ENCODE measurements at places on chromosomes 5 and 9. TPM values are rescaled to one million over a fixed set of nuclear protein-coding genes. Genes with fewer than 3 reads are reported as not detected.
A peak's percentile ranks its signal among the peaks of the same experiment; 100 is the strongest.

Gene LAMC3
- 0.53 TPM for total RNA-seq

Gene ZNF608
- 13.7 TPM for total RNA-seq

Gene PCDHA12
- total RNA-seq: not detected

Gene ARRDC3
- 64.8 TPM for total RNA-seq

- H3K4me3 ChIP-seq: no peak overlapping the region
- H3K36me3 ChIP-seq: no peaks in the 10 kb centered on the region
- no peak for DNase-seq
- H3K27ac ChIP-seq: no peak overlapping the region
- no peaks in the 10 kb centered on the region for H3K27me3 ChIP-seq
- no peaks in the 10 kb centered on the region for H3K4me1 ChIP-seq
Measured at GRCh38 chr9:114869845-114870244, 60.5 kb downstream of the TNFSF8 start.

GRCh38 chr5:89199306-89199705 lies 316.3 kb upstream of the MEF2C start:
- H3K4me1 ChIP-seq: no peaks in the 10 kb centered on the region
- no peak overlapping the region for H3K4me3 ChIP-seq
- H3K27me3 ChIP-seq: no peaks in the 10 kb centered on the region
- H3K36me3 ChIP-seq: no peaks in the 10 kb centered on the region
- no peak overlapping the region for H3K27ac ChIP-seq

DNA sequence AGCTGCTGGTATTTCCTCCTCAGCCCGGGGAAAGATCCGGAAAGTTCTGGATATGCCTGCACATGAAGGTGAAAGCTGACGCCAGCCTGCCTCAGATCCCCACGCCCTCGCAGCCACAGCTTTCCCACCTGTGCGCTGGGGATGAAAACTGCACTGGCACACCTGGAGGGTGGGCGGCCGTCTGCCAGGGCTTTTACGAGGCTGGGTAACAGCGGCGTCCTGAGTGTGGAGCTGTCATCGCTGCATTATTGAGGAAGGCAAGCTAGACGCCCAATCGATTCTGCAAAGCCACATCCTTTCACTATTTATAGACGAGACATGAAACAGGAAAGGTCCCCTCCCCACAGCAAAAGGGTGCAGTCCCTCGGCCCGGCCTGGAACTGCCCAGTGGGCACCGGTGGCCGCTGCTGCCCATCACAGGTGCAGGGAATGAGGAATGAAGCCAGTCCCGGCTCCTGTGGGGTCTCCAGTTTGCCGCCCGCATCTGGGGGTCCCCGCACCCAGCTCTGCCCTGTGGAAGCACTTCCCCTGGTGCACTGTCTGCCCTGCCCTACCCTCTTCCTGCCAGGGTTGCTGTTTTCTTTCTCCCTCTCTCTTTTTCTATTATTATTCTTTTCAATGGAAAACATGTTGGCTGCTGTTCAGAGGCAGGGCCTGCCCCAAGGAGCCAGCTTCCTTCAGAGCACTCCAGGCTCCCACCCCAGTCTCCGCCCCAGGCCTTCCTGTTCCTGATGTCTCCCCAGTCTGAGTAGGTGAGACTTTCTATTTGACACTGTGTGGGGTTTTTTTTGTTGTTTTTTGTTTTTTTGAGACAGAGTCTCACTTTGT lies 7.0 kb downstream of the NOTCH1 start:
- H3K4me3 ChIP-seq: peak overlapping the region; percentile 13
- H3K27ac ChIP-seq: peak overlapping the region; percentile 85
- no peaks in the 10 kb centered on the region for H3K36me3 ChIP-seq
- DNase-seq: no peak

DNA sequence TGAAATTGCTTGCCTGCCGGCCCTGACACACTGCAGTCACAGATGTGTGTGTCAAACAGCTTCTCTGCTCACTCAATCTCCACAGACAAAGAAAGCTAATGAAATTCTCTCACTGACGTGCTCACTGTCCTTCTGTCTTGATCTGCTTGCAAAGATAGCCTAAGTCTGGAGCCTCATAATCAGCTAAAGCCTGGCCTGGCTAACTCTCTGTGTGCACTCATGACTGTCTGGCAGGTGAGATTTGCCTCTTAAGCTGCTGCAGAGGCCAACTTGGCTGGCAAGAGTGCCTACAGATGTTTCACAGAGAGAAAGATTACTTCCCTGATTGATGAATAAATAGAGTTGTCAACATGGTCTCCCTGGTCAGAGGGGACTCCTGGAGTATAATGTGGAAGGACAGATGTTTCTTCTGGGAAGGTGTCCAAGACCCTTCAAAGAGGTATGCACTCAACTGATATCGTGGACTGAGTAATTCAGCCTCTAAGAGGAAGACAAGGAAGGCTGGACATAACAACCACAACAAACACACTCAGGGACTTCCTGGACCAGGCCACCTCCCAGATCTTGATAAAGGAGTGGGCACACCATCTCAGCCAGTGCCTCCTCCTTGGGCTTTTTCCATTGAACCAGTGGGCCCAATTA lies 362.0 kb downstream of the SPOCK1 start:
- no peaks in the 10 kb centered on the region for H3K36me3 ChIP-seq
- no peak overlapping the region for H3K4me3 ChIP-seq
- H3K27ac ChIP-seq: no peak overlapping the region
- DNase-seq: no peak
- no peaks in the 10 kb centered on the region for H3K4me1 ChIP-seq

- H3K36me3 ChIP-seq: no peaks in the 10 kb centered on the region
- H3K4me1 ChIP-seq: peaks cover 22% of the 10 kb centered on the region
- DNase-seq: no peak
- no peaks in the 10 kb centered on the region for H3K27me3 ChIP-seq
Measured at GRCh38 chr9:113219186-113219936, 1.7 kb downstream of the FKBP15 start.

DNA sequence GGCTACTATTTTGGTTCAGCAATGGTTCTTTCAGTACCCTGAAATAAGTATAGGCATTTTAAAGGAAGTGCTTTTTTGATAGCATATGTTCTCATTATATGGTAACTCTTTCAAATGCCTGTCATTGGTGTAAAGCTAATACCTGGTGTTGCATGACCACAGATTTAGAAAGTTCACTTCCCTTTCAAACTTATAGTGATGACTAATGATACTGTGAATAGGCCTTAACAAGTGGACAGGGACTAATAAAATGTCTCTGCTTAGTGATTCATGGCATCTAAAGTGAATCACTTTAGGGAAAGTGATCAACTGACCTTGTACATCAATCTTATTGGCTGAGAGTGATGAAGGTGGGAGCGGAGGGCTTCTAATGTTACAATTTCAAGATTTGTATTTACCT lies 21.6 kb downstream of the MRPL22 start:
- DNase-seq: no peak
- no peaks in the 10 kb centered on the region for H3K27me3 ChIP-seq
- no peak overlapping the region for H3K4me3 ChIP-seq
- peaks cover 76% of the 10 kb centered on the region for H3K36me3 ChIP-seq

DNA sequence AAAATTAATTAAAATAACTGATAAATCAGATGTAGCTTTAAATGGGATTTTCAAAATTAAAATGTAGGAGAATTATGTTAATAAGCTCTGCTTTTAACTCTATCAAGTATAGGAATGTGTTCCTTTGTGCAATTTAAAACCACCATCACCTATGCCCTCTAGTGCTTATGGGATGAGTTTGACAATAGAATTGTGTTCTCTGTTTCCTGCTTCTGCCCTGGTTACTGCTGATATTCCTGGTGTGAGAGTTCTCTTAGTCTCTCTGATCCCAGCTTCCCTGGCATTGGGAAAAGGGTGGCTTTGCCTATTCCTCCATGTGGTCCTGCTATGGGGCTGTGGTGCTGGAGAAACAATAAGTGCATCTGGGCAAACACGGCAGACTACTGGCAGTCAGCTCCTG lies 8.1 kb downstream of the LRRTM2 start:
- peaks cover 6% of the 10 kb centered on the region for H3K36me3 ChIP-seq
- no peak overlapping the region for H3K27ac ChIP-seq
- peaks cover 19% of the 10 kb centered on the region for H3K4me1 ChIP-seq
- H3K27me3 ChIP-seq: no peaks in the 10 kb centered on the region

All from esophagus squamous epithelium (tissue), 5 donors.